ENCODE measurements at places on chromosomes 16 and 17.

- no peak for DNase-seq
Observed at GRCh38 chr16:85041219-85042166, 13.9 kb downstream of the KIAA0513 start.

DNA sequence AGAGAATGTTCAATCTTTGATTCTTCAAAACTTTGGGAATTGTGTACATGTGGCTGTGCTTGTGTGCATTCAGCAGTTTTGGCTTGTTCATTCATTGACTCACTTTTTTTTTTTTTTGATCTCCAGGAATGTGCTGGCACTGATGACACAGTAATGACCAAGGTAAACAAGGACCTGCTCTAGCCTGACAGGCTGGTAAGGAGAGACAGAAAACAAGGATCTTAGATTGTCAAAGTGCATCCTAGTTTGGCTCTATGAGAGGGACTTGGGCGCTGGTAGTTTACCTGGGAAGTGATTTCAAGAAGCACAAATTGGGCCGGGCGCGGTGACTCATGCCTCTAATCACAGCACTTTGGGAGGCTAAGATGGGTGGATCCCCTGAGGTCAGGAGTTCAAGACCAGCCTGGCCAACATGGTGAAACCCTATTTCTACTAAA, 233.1 kb upstream of the WSCD1 start:
- DNase-seq = peak; percentile 66

GRCh38 chr16:27384425-27384824, 17.5 kb upstream of the IL21R start:
- DNase-seq = no peak

GRCh38 chr16:65126845-65127624, 5.2 kb upstream of the CDH11 start:
- DNase-seq = no peak
